ENCODE measurements at places on chromosomes 1 and 21. TPM values are rescaled to one million over a fixed set of nuclear protein-coding genes. Genes with fewer than 3 reads are reported as not detected.

The FABP3 gene
- total RNA-seq: 26.3 TPM

The PLA2G2C gene
- total RNA-seq: 0.82 TPM

The TMEM51 gene
- total RNA-seq: 16.6 TPM

The C1QA gene
- total RNA-seq: 238 TPM

The MASP2 gene
- total RNA-seq: not detected

The S100A4 gene
- 345 TPM for total RNA-seq

The KCNJ9 gene
- total RNA-seq: 0.36 TPM

The FOXO6 gene
- total RNA-seq: 0.81 TPM

The LINGO4 gene
- not detected for total RNA-seq

The ZNF683 gene
- total RNA-seq: not detected

- no peak for DNase-seq
Observed at GRCh38 chr1:168609741-168610510, 33.5 kb downstream of the XCL1 start.

- DNase-seq: no peak
Observed at GRCh38 chr1:86795316-86795715, 90.9 kb downstream of the SH3GLB1 start.

- DNase-seq: no peak
Observed at GRCh38 chr1:18191481-18192155, 84.0 kb downstream of the IGSF21 start.

DNA sequence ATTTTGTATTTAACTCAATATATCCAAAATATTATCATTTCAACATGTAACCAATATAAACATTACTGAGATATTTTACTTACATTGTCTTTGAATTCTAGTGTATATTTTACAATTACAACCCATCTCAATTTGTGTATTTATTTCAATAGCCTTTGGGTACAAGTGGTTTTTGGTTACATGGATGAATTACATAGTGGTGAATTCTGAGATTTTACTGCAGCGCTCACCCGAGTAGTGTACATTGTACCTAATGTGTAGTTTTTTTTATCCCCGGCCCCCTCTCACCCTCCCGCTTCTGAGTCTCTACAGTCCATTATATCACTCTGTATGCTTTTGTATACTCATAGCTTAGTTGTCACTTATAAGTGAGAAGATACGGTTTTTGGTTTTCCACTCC, 117.0 kb upstream of the GALNT2 start:
- DNase-seq: no peak

GRCh38 chr1:76023669-76024435, 50.7 kb upstream of the ST6GALNAC3 start:
- no peak for DNase-seq

DNA sequence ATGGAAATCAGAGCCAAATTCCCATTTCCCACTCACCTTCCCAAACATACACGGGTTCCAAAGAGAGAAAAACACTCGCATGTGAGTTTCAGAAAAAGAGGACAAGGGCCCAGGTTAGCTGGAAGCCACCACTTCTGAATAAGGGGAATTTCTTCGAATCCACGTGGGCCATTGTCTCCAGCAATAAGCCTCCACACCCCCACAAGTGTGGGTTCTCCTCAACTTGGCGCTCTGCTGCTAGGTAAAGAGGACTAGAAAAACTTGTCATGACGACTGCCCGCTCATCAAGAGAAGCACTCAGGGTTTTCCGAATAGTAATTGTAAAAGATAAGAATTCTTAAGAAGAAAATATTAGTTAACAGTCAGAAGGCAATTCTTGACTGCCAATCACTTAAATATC, 30.6 kb downstream of the PRDM15 start:
- DNase-seq: no peak

DNA sequence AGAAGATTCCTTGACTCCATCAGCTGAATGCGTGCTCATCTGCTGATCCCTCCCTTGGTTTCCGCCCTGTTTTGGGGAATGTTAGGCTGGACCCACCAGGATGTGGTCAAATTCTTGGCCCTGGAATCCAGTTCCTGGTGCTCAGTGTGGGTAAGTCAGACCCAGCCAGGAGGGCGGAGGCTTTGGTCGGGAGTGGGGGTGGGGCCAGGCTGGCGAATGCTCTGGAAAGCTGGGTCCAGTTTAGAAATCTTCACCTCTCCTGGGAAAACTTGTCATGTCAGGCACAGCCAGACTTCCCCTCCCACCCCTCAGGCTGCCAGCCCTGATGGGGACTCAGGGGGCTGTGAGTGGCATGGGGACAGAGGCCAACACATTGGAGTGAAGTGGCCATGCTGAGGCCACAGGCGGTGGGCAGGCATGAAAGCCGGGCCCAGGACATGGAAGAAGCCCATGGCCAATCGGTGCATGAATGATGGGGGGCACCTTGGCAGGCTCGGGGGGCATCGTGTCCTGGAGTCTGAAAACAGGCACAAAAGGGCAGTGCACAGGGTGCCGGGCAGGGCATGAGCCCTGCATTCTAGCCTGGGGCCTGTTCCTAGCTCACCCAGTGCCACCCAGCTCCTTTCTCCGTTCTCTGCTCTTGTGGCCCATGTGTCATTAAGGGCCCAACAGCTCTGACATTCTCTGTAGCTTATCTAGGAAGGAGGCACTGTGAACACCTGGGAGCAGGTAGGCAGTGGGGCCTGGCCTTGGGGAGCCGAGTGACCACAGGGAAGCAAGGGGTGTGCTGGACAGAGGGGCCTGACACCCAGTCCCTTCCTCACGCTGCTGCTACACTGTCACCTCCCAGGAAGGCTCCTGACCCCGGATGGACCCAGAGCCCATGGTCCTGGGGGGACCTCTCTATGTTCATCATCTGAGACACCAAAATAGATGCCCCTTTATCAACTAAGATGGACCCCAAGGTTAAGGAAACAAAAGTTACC, 14.6 kb upstream of the PADI1 start:
- DNase-seq: peak; percentile 46

GRCh38 chr1:159587461-159587951, at the start of gene APCS:
TSS of gene APCS (plus strand) at chr1:159587826. CDS start at chr1:159587922, 96 bp downstream.
- no peak for DNase-seq

DNA sequence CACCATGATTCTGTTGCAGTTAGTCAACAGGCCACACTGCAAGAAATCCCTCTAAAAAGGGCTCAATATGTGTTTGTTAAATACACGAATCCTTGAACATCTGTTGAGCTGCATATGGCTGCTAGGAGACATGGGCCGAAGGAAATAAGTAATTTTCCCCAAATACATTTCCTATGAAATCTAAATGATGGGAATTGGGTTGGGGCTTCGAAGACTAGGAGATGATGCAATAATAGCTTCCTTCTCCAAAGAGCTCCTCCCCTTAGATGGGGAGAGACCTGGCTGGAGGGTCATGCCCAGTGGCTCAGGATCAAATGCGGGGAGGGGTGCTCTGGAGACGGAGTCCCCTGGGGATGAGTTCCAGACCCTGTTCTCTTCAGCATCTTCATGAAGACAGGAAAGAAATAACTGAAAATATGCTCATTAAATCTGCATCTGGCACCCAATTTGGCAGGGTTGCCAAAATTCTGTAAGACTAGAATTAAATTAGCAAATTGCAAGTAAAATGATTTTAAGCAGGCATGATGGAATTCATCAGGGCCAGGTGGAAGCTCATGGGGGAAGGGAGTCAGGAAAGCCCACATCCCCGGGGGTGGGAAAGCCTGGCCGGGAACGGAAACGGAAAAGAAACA, 165.0 kb upstream of the EDN2 start:
- no peak for DNase-seq

GRCh38 chr1:14778898-14779865, 180.7 kb downstream of the KAZN start:
- DNase-seq: no peak

DNA sequence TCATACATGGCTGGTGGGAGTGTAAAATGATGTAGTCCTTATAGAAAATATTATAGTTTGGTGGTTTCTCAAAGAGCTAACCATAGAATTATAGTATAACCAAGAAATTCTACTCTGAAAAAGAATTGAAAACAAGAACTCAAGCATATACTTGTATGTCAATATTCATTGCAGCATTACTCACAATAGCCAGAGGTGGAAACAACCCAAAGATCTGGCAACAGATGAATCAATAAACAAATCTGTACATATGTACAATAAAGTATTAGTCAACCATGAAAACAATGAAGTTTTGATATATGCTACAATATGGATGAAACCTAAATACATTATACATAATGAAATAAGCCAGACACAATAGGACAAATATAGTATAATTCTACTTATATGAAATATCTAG, 29.7 kb downstream of the XCL1 start:
- no peak for DNase-seq

DNA sequence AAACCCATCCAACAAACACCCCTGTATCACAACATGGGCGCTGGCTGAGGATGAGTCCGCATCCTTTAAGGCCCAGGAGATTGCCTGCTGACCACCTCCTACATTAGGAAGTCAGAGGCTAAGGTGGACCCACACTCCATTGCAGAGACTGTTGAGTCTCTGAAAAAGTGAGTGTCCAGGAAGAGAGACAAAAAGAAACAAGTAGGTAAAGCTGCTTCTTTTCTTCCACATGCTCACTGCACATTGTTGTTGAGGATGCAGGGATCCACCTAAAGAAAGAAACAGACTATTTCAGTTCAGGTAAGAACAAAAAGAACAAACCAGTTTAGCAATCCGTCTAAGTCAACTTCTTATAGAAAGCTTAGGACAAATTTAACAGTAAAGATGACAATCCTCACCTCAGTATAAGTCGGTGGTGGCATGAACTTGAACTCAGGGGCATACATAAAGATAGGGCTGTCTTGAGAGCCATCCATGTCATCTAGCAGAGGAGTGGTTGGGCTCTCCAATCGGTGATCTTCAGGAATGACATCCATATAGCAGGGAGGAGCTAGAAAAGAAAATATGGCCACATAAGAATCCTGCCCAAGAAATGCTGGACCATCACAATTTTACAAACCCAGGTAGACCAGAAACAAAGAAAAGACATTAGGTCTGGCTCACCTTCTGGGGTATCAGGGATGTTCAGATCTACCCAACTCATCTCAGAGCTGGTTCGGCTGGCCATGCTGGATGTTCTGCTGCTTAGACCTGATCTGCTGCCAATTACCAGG, 2.6 kb downstream of the TXNIP start:
- DNase-seq: peak; percentile 51

GRCh38 chr1:246417152-246417812, 89.8 kb downstream of the SMYD3 start:
- no peak for DNase-seq

DNA sequence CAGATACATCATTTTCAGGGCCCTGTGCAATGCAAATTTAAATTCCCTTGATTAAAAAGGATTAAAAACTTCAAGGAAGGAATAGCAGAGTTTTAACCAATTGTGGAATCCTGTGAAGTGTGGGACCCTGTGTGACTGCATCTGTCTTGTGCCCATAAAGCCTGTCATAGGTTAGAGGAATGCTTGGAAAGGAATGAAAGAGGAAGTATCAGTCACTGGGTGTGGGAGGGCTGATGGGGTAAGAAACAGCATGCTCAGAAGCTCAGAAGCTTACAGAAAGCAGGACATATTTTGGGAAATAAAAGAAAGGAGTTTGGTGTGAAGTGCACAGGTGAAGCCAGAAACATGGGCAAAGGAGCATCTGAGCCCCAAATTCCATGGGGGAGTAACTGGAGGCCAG, 150.8 kb upstream of the ETV3 start:
- DNase-seq: no peak

DNA sequence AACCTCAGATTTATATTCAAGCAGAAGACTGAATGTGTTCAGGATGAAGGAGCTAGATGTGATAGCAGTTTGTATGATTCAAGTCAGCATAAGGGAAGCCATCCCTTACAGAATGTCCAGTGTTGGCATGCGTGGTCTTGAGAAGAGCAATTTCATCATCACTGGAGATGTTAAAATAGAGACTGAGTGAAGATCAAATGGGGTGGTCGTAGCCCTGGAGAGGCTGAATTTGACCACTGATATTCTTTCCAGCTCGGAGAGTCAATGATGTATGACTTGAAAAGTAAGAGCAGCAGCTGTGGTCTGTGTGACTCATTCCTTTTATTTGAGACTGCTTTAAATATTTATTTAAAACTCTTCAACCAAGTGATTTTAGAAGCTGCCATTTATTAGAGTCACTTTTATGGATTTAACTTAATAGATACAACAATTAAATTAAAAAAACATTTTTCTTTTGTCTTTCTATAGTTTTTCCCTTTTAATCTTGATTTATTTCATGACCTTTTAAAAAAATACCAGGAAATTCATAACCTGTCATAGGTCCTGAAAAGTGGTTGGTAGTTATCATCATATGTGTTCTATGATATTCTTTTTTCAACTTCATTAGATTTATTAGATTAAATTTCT, 15.5 kb downstream of the FMN2 start:
- DNase-seq: no peak

- DNase-seq: no peak
Observed at GRCh38 chr1:77639557-77640069, 42.8 kb downstream of the ZZZ3 start.

DNA sequence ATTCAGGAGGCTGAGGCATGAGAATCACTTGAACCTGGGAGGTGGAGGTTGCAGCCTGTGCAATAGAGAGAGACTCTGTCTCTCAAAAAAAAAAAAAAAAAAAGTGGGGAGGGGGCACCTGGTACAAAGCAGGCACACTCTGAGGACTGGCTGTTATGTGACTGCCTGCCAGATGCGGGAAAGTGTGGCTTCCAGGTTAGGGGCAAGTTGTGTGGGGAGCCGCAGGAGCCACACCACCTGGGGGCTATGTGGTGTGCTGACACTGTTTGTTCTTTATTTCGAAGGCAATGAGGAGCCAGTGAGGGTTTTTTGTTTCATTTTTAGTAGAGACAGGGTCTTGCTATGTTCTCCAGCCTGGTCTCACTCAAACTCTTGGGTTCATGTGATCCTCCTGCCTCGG, 5.7 kb downstream of the THEMIS2 start:
- peak; percentile 6 for DNase-seq

DNA sequence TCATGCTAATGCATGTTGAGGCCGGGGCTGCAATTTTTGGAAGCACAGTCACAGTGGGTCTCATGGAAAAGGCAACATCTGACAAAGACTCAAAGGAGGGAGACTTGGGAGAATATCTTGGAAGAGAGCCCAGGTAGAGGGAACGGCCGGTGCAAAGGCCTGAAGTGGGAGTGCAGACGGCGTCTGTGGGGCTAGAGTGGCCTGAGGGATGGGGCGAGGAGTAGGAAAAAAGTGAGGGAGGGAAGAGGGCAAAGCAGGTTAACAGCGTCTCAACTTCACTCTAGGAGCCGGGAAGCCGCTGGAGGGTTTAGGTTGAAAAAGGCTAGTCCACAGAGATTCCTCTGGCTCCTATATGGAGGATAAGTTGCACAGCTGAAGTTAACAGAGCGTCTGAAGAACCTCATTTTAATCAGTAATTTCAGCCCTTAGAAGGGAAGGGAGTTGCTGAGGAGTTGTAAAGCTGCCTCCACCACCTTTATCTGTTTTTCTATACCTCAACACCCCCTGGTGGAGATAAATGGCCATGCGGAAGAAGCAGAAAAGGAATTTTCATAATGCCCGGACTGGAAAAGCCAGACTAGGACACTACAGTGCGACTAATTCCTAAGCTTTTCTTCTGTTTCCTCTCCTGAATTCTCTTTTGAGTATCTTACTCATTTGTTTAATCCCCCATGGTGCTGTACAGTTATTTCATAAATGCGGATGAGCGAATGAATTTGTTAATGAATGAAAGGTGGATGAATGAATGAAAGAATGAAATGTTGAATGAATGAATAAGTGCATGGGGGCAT, 78.7 kb upstream of the ZNF281 start:
- no peak for DNase-seq

- DNase-seq: no peak
Observed at GRCh38 chr1:88104236-88104635, 579.8 kb upstream of the PKN2 start.

- DNase-seq: peak; percentile 19
Observed at GRCh38 chr1:201281573-201281972, 1.7 kb upstream of the PKP1 start.

- DNase-seq: no peak
Observed at GRCh38 chr1:50279622-50280330, 143.5 kb downstream of the DMRTA2 start.

- no peak for DNase-seq
Observed at GRCh38 chr1:152394151-152394550, 19.9 kb downstream of the CRNN start.
